ENCODE measurements at places on chromosomes 7 and 10.

- no peak for DNase-seq
These were observed 107.5 kb upstream of the GPR26 start for GRCh38 chr10:123558651-123559050.

- peak; percentile 27 for DNase-seq
These were observed at the start of gene TRIM56 for GRCh38 chr7:101085162-101085964. TSS of gene TRIM56 (plus strand) at chr7:101085481. CDS start at chr7:101087313, 1,832 bp downstream.

DNA sequence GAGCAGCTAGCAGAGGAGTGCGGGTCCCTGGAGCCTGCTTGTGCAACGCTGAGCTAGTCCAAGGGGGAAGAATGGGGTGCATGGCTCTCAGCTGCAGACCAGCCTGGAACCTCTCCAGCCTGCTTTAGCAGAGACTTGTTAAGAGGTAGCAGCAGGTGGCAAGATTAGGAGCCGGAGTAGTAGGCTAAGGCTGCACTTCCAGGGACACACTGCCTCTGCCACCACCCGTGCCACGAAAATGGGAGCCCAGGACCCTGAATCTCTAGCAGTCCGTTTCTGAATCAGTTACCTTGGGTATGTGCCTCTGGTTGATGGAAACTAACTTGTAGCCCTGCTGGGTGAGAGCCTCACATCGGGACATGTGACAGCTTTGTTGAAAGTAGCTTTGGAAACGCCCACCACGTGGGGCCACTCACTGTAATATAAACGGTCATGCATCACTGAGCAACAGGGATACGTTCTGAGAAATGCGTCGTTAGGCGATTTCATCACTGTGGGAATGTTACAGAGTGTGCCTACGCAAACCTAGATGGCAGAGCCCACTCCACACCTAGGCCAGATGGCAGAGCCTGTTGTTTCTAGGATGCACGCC is 25.9 kb downstream of the HTRA1 start:
- no peak for DNase-seq

- no peak for DNase-seq
These were observed 563.4 kb downstream of the SH2D4B start for GRCh38 chr10:81101062-81101461.

All from BJ (cell line).